ENCODE measurements at places on chromosomes 3 and 15. TPM values are rescaled to one million over a fixed set of nuclear protein-coding genes. Genes with fewer than 3 reads are reported as not detected.

GJD2 gene
- total RNA-seq = not detected

ROBO1 gene
- 40.0 TPM for total RNA-seq

GRCh38 chr15:33136353-33136752, 58.2 kb downstream of the FMN1 start:
- DNase-seq = no peak

DNA sequence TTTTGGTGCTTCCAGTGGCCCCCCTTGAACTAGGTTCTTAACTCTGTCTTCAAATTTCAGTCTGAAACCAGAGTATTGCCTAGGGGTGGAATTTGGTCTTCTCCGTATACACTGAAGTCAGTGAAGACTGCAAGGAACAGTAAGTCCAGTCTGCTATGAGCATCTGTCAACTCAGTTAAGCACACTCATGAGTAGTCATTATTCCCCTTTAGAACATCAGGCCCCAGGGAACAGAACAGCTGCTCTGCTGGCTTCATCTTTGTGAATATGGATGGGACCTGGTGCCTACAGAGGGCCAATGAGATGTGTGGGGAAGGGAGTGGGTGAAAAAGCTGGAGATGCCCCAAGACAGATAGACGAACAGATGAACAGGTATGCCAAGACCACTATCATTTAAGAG, 85.2 kb upstream of the PRR23C start:
- peak; percentile 32 for DNase-seq

DNA sequence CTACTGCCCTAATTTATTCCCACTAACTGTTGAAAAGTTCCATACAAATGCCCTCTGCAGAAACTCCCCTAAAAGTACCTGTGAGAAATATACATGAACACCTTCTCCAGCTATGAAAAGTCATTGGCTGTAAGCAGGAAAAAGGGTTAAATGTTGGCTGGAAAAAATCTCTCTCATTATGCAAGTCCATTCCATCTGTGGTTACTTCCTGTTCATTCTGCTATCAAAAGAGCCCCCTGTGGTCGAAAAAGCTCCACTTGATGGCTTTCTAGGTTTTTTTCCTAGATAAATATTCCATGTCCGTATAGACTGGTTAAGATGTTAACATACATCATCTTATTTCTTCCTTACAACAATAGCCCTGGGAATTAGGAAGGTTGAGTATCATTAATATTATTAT, 56.2 kb upstream of the AKAP13 start:
- DNase-seq = peak; percentile 40

LIPH gene
- total RNA-seq = not detected

- no peak for DNase-seq
Measured at GRCh38 chr3:149582395-149582794, 75.4 kb downstream of the WWTR1 start.

DNA sequence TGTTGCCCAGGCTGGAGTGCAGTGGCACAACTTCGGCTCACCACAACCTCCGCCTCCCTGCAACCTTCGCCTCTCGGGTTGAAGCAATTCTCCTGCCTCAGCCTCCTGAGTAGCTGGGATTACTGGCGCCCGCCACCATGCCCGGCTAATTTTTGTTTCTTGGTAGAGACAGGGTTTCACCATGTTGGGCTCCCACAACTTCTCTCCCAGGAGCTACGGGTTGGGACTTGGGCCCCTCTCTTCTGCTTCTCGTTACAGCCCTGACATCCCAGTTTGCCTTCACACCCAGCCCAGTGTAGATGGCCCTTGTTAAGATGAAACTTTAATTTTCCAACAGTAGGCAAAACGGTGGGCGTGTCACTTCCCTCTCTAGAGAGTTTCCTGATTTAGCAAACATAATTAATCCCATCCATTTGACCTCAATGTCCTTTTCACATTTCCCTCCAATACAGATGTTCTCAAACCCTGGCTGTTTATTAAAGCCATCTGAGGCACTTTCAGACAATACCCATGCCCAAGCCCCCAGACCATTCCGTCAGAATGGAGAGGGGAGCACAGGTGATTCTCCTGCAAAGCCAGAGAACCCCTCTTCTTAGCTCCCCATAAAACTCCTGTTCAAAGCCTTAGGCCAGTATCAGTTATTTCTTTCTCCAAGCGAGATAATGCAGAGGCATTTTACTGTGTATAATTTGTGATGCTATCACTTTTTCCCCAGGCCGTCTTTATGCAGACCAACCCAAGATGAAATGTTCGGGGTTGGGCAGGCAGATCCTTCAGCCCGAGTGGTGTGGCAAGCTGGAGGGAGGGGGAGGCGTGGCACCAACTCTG, 245.7 kb downstream of the XXYLT1 start:
- DNase-seq = no peak

- DNase-seq = no peak
Measured at GRCh38 chr3:77412584-77412983, 372.7 kb downstream of the ROBO2 start.

DNA sequence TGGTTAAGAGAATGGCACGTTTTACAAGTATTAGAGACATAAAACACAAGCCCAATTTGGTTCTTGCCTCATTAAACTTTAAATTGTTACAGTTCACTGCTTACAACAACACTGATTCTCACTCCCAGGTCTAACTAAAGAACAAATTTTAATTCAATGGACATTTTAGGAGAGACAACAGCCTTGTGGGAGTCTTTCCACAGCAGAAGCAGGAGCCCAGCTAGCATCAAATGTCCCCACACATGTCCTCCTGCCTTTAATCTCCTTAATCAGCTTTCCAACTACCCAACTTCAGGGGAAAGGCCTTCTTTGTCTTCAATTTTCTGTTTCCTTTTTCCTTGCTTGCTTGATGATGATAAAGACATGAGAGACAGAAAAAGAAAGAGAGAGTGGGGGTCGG, 287.8 kb upstream of the WNT5A start:
- no peak for DNase-seq

LRTM1 gene
- 1.6 TPM for total RNA-seq

- DNase-seq = no peak
Measured at GRCh38 chr3:29083081-29083480, 197.8 kb upstream of the RBMS3 start.

IL20RB gene
- total RNA-seq = 10.7 TPM

DNA sequence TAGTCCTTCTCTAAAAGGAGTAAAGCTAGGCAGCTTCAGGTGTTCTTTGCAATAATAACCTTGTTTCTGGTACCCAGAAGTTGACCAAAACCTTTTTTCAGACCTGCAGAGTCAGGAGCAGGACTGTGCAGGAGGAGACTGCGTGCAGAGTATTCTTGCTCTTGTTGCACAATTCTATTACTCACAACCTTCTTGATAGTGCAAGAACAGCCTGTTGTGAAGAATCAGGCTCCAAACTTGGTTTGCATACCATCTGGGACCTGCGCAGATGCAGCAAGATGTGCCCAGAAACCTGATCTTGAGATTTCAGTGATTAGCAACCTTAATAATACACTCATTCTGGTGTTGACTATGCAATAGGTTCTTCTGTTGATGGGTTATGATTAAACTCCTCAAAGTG, 111.9 kb downstream of the ATG7 start:
- DNase-seq = peak; percentile 18

TAGLN3 gene
- 0.39 TPM for total RNA-seq

GRCh38 chr3:178352326-178353005, 183.8 kb upstream of the KCNMB2 start:
- DNase-seq = peak; percentile 85

GRCh38 chr3:58531956-58532355, 5.0 kb downstream of the ACOX2 start:
- peak; percentile 57 for DNase-seq

SPG21 gene
- 80.7 TPM for total RNA-seq

- no peak for DNase-seq
Measured at GRCh38 chr3:176055836-176056235, 1141.4 kb downstream of the TBL1XR1 start.

KLHL40 gene
- total RNA-seq = not detected

DNA sequence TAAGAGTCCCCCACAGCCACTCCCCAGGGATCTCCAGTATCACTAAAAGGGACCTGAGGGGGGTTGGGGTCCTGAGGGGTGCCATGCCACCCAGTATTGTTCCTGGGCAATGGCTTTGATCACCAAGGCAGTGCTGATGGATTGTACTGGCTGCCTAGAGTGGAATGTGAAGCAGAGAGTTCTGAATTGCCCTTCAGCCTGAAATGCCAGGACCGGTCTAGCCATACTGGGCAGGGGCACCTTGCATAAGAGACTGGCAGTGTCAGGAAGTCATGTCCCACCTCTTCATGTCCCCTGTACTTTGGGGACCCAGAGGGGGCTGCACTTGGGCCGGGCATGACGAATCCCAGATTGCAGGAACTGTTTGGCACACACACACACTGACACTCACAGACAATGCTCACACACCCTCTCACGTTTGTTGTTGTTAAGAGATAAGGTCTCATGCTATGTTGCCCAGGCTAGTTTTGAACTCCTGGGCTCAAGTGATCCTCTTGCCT, 4.5 kb upstream of the TKT start:
- DNase-seq = no peak

GRCh38 chr3:7226393-7226792, 365.5 kb downstream of the GRM7 start:
- DNase-seq = no peak

GOLGA8T gene
- total RNA-seq = not detected

MESP2 gene
- 1.8 TPM for total RNA-seq

- no peak for DNase-seq
Measured at GRCh38 chr15:69914960-69915359, 182.8 kb downstream of the TLE3 start.

- peak; percentile 35 for DNase-seq
Measured at GRCh38 chr15:36371509-36371908, 207.9 kb upstream of the CDIN1 start.

DNA sequence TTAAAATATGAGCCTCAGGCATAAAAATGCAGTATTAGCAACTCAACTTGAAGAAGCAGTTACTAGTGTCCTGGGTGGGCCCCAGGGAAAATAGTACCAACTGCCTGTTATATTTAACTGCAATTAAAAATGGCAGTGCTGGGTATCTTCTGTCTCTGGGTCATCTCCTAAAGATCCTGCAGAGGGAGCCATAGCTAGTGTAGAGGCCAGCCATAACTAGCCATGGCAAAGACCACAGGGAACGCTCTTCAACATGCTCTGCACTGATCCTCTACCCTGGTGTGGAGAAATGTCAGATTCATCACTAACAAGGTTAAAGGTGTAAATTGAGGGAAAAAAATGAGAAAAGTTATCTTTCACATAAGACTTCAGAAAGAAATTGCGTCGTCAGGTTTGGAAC, 181.3 kb downstream of the SNRPN start:
- DNase-seq = no peak

SLITRK3 gene
- not detected for total RNA-seq

DNA sequence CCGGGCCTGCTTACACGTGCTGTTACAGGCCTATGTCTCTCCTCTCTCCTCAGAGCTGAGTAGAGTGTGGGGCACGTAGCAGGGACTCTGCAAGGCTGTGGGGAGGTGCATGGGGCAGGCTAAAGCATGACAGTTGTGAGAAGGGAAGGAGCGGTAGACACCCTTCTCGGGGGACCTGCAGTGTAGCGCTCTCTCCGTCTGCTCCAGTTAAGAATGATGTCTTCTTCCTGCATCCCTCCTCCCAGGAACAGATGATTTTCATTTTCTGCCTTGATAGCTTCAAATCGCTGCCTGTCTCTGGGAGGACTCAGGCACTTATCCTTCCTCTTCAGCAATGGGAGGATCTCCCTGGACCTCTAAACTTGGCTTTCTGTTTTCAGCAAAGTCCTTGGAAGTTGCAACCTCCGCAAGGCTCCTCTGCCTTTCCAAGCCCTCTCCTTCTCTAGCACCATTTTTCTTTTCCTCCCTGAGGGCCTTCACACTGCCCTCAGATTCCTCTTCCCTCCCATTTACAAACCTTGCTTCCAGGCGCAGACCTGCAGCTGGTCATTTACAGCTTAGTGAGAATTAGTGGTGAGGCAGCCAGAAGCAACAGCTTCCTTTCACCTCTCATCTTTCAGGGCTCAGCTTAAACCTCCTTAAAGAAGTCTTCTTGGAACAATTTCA, 23.4 kb upstream of the TLE3 start:
- no peak for DNase-seq

PPARG gene
- 7.8 TPM for total RNA-seq

DNA sequence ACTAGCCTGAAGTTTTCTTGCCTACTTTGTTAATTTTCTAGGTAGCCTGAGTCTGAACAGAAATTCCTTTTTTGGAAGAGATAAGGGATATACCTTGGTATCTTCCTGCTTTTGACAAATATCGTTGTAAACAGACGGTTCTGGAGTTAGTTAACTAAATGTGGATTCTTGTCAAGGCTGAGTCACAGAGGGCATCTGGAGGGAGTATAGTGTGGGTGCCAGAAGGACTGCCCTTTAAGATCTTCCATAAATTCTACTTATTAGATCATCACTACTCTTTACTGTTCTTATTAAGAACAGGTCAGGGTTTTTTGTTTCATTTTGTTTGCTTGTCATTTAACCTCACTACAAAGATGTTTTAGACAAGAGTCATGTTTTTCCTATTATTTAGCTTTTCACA, 125.3 kb upstream of the SKOR1 start:
- DNase-seq = peak; percentile 59

ST3GAL6 gene
- total RNA-seq = 8.6 TPM

DNA sequence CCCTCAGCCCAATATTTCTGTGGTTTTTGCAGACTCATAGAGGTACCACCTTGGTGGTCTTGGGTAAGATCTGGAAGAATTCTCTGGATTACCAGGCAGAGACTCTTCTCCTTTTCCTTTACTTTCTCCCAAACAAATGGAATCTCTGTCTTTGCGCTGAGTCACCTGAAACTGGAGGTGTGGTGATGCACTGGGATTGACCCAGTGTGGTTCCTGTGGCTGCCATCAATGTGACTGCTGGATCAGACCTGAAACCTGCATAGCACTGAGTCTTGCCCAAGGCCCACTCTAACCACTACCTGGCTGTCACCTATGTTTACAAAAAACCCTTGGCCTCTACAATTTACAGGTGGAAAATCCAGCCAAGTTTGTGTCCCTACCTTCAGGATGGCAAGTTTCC, 295.3 kb downstream of the RBMS3 start:
- no peak for DNase-seq

DNA sequence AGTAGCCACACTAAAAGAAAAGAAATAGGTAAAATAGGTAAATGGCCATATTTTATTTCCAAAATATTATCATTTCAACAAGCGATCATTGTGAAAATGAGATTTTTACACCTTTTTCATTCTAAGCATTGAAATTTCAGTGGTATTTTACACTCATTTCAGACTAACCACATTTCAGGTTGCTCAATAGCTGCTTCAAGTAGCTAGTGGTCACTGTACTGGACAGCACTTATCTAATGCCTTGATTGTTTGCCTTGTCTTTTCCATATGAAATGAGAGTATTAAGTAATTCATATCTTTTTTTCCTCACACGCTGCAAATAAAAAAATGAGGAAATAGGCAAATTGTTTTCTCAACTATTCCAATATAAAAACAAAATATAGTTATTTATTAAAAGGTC, 332.8 kb downstream of the NLGN1 start:
- DNase-seq = no peak
